Activated CD4-positive, alpha-beta T cell treated with anti-CD3 and anti-CD28 coated beads, Interleukin-2, amount 10 ng/mL, durations not matched to agents 7 days and 5 days (primary cell): ENCODE measurements at places on chromosomes 1 and 21. TPM values are rescaled to one million over a fixed set of nuclear protein-coding genes. Genes with fewer than 3 reads are reported as not detected.

GRCh38 chr1:211822677-211823407 is 7.7 kb downstream of the LPGAT1 start:
- no peak for DNase-seq

DNA sequence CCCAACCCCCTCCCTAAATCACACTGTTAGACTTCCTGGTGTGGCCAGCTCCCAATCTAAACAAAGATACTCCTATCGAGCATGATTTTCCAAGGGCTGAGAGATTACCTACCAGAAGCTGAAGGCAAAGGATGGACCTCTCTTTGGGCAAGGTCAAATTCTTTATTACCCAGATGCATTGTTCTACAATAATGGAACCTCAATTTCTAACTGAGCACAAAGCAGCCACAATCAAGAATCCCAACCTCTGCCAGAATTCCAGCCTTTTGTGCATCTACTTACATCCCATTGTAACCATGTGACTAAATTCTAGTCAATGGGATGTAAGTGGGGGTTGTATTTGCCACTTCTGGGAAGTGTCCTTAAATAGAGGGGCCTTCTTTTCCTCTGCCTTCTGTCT is 24.9 kb upstream of the VPS26C start:
- no peak for DNase-seq

DNA sequence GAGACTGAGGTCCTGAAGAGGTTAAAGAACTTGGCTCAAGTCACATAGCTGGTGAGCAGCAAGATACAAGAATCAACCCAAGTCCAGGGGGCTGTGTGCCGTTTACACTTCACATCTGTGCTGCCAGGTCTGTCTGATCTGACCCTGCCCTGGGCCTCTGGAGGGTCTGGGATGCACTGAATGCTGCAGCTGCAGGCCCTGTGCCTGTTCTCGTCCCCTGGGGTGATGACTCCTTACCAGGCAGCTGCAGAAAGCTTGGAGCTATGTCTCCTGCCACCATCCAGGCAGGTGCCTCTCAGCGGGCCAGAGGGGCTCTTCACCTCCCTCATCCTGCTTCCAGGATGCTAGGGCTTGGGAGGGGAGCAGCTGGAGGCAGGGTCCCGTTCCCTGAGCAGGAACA is 63.5 kb downstream of the LRRN2 start:
- no peak for DNase-seq

DNA sequence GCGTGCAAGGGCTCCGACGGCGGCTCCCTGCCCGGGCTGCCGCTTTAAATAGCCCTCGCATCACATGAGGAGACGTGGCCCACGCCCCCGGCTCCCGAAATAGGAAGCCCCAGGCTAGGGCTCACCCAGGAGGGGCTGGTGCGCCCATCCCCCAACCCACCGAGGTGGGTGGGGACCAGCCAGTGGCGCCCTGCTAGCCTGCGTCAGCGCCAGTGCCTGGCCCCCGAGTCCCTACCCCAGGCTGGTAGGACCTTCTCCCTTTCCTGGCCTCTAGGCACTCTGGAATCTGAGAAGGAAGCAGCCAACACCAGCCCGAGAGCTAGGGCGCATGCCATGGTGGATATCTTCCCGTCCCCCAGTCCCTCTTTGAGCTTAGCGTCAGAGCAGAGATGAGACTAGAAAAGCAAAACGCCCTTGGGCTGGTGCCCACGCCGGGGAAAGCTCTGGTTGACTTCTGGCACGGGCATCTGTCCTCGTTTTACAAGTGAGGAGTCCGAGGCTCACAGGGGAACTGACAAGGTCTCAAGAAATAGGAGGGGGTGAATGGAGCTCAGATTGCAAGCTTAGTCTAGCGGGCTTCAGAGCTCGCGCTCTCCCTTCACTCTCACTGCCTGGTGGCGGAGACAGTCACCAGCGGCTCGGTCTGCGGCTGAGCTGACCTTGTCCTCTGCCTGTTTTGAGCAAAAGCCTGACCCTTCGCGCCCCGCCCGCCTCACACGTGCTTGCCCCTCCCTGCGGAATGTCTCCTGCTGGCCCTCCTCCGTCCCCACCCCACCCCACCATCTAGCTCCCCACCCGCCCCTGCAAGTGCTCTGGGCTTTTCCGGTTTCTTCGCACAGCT is at the start of gene FABP3:
Gene FABP3, minus strand, starts transcription at position 21 of the 841 bp plus-strand sequence. CDS start 62 bp downstream, outside the sequence.
- DNase-seq, result no peak

DNA sequence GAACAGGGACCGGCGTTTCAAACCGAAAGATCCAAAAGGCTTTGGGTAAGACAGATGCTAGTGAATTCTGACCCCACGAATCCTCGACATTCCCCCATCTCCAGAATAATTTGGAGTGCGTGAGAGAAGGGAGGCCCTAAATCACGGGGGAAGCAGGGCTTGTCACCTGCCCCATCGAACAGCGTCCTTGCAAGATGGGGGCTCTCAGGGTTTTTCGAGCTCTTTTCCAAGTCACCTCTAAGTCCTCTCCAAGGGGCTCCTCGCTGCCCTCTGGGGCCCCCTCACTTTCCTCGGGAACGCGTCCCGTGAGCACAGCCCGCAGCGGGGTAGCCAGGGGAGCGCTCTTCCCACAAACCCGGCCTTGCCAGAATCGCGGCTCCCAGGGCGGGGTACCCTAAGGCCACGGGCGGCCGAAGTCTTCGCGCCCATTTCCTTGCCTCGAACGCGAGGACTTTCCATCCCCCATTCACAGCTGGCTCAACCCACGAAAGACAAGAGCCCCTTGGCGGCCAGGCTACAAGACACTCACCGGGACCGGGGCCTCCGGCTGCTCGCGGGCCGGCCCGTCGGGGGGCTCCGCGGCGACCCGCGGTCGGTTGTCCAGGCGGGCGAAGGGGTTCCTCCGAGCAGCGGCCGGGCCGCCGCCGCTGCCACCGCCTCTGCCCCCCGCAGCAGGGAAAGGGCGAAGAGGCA is 546 bp downstream of the DONSON start:
- DNase-seq, result peak; percentile 26

DNA sequence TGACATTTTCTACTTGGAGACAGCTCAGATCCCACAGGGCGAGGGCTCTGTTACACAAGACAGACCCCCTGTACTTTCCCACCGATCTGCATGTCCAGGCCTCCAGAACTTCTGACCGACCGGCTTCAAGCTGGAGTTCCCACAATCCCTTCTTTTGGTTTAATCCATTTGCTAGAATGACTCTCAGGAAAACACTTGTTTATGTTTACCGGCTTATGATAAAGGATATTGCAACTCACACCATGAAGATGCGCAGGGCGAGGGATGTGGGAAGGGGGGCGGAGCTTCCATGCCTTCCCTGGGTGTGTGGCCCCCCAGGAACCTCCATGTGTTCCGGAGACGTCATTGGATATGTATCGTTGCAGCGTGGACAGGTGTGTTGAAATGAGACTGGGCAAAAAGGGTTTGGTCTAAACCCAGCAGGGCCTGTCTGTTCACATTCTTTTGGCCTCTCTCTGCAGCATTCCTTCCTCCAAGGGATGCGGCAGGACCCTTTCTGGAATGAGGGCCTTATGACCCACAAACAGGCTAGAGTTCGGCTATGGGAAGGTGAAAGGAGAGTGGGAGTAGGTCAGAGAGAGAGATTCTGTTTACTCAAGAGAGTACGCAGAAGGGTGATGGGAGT is 7.5 kb upstream of the IGSF5 start:
- no peak for DNase-seq

DNA sequence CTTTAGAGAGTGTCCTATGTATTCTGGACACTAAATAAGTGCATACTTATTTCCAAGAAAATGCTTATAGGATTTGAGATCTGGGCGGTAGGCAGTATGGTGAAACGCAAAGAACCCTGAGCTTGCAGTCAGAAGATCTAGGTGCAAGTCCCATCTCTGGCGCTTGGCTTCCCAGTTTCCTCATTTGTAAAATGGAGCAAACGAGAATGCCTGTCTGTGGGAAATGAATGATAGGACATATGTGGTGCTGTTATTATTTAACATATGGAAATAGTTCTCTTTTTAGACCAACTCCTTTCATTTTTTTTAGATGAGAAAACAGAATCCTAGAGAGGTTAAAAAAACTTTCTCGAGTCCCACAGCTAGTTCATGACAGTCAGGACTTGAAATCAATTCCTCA is 25.2 kb upstream of the ROR1 start:
- DNase-seq, result no peak

DNA sequence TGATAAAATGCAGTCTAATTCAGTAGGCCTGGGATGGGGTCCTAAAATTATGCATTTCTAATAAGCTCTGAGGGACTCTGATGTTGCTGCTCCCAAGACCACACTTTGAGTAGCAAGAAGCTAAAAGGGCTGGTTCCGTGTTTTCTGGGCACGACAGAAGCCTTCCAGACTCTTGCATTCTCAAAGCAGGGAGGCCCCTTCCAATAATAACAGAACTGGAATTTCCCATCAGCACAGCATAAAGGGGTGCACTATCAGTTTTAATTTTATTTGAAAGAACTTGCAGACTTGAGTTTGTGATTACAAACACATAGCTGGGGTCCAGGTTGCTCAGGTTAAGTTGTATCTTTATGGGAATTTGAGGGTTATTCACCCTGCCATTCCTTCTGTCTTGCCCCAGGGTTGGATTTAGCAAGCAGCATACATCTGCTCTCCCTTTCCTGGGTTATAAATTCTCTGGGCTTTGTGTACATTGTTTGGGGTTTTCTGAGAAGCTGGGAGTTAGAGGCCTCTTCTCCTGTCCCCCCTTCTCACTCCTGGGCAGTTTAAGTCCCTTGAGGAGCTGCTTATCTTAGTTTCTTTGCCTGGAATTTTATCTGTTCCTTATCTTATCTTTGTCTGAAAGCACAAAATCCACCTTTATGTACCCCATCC is 94.2 kb upstream of the SLC2A1 start:
- DNase-seq, result no peak

GRCh38 chr1:183291802-183292514 is 105.9 kb downstream of the LAMC2 start:
- no peak for DNase-seq

DNA sequence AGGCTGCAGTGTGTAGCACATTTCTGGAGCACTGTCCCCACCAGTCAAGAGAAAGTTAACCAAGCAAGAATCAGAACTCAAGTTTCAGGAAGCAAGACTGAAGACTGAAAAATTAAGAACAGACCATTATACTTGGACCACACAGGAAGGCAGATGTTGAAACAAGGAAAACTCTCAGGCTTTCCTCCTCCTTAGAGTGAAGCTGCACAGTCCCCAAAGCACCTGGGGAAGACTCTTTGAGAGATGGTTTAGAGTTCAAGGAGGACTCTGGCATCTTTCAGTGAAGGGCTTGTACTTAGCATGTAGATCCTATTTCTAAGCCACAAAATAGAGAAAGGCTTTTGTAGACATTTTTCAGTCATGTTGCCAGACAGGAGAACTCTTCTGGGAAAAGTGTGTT is 113.7 kb upstream of the KCTD3 start:
- no peak for DNase-seq

DNA sequence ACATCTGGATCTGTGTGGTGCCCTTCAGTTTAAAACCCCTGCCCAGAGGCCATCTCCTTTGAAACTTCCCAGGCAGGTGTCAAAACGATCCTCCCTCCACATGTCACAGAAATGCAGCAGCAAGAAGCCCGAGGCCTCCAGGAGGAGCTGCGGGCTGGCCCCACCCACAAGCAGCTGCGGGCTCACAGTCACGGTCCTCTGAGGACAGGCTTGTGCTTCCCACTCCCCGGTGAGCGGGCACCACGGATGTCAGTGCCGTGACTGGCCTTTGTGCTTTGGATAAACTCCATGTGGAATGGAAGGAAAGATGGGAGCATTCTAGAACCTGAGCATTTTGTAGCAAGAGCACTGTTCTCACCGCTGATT is 65.8 kb downstream of the SIK1 start:
- DNase-seq, result peak; percentile 39

- no peak for DNase-seq
These were observed 32.3 kb downstream of the HHAT start for GRCh38 chr1:210360852-210361477.

- DNase-seq, result no peak
These were observed 144.0 kb downstream of the FMN2 start for GRCh38 chr1:240235521-240236288.

OR2L5 gene
- not detected for total RNA-seq

OR2L2 gene
- 0.19 TPM for total RNA-seq

RORC gene
- 7.5 TPM for total RNA-seq

VANGL1 gene
- total RNA-seq, result 16.4 TPM

PODN gene
- total RNA-seq, result not detected

ETV3L gene
- not detected for total RNA-seq

C1orf94 gene
- total RNA-seq, result not detected

PMF1 gene
- total RNA-seq, result 72.8 TPM

OVAAL gene
- not detected for total RNA-seq

PTAFR gene
- 0.20 TPM for total RNA-seq
